ENCODE measurements at places on chromosomes 16 and 17. TPM values are rescaled to one million over a fixed set of nuclear protein-coding genes. Genes with fewer than 3 reads are reported as not detected.

GRCh38 chr16:46606231-46606630 is 14.9 kb downstream of the SHCBP1 start:
- no peak for DNase-seq

Gene DHX58
- polyA plus RNA-seq, result 2.0 TPM

GRCh38 chr17:62892870-62893338 is 73.1 kb upstream of the TANC2 start:
- peak; percentile 47 for DNase-seq

DNA sequence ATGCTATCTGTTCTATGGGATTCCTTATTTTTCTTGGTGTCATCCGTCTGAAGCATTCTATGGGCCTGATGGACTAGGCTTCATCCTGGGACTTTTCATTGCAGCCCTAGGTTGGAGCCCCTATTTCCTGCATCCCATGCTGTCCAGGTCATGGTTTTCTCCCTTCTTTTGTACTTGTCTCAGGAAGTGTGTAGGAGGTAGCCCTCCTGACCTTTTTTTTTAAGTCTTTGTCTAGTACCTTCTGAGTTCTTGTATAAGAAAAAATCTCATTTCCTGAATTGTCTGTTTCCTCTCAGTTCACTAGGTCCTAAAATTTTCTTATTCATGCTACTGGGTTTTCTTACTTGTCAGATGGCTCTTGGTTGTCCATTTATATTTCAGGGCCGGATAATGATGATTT is 6.0 kb downstream of the NDEL1 start:
- no peak for DNase-seq

Gene GPR139
- not detected for polyA plus RNA-seq

- peak; percentile 53 for DNase-seq
These were observed 1.4 kb downstream of the CMTM2 start for GRCh38 chr16:66580605-66581209.

DNA sequence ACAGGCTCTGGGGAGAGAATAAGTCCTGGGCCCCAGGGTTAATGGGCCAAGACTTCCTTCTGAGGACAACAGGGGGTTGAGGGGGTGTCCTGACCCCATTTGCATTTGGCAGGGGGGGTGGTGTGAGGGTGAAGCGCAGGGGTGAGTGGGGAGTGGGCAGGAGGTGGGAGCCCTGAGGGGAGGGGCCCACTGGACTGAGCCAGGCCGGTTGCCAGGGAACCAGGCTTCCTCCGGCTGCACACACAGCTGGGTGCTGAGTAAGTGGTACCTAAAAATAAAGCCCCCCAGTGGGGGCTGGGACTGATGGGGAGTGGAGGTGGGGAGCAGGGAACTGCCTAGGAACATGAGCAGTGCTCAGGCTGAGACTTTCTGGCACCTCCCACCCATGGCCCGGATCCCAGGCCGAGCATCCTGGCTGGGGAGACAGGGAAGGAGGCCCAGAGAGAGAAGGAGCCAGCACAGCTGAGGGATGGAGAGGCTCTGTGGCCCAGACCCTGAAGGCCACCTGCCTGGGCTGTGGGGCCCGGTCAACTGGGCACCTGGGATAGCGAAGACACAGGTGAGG is 7.5 kb upstream of the RASD1 start:
- no peak for DNase-seq

GRCh38 chr16:29107299-29107698 is 122.4 kb downstream of the LAT start:
- no peak for DNase-seq

GRCh38 chr16:64983963-64984362 is 137.9 kb downstream of the CDH11 start:
- DNase-seq, result peak; percentile 61

GRCh38 chr16:89288577-89288844 is 71.0 kb downstream of the ZNF778 start:
- no peak for DNase-seq

Gene TBC1D3C
- polyA plus RNA-seq, result not detected

DNA sequence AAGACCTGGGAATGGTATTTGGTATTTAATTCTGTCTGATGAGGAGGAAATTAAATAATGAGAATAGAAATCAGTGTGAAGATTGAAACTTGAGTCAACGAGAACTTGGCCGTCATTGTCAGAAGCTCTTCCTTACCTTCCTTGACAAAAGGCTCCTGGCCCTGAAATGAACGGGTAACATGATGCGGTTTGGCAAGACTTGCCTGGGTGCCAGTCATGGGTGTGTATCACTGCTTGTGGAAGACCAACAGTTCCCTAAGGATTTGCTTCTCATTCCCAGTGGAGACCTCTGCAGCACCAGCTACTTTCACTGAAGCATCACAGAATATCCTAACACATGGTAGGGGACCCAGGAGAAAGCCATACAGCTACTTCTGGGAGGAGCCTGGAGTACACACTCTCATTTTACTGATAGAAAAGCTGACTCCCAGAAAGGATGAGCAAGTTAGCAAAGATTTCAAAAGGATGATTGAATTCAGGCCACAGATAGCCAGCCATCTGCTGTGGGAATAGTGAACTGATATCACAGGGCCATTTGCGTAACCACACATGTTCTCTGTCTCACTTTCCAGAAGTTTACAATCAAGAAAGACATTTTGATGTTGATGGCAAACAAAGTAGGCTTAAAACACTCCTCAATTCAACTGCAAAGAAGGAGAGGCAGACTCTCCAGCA is 258.1 kb upstream of the SALL1 start:
- no peak for DNase-seq

Gene KRT31
- not detected for polyA plus RNA-seq

- DNase-seq, result no peak
These were observed 49.2 kb downstream of the SDK2 start for GRCh38 chr17:73595068-73595467.

- no peak for DNase-seq
These were observed 41.8 kb downstream of the CYB5D2 start for GRCh38 chr17:4184811-4185210.
